Calu3 (cell line): ENCODE measurements at places on chromosomes 2 and 18. TPM values are rescaled to one million over a fixed set of nuclear protein-coding genes. Genes with fewer than 3 reads are reported as not detected.
A peak's percentile ranks its signal among the peaks of the same experiment; 100 is the strongest.

DNA sequence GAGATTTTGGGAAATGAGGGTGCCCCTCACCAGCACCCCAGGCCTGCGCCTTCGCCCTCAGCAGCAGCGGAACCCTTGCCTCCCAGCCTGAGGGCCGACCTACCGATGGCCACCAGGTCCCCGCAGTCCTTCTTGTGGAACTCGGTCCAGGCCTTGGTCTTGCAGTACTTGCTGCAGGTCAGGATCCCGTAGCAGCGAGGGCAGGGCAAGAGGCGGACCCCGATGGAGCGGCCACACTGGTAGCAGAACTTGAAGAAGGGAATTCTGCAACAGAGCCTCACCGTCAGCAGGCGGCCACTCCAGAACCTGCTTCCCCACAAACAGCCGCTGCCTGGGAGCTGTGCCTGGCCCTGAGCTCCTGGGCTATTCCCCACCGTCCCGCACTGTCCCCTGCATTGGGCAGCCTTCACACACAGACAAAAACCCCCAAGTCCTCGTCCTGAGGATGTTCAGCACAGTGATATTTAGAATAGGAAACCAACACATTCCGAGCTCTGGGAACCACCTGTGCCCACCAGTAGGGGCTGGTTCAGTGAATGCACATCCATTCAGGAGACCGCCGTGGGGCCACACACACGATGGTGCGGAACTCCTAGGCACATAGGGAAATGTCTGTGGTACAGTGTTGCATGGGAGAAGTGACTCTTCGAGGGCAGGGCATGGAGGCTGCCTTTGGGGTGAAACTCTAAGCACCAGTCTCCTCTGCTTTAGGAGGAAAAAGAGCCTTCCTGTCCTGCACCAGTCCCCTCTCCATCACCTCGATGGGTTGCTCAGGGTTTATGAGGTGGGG, 45.6 kb downstream of the GPC1 start:
- no peak for DNase-seq
- no peak overlapping the region for H3K27ac ChIP-seq

DNA sequence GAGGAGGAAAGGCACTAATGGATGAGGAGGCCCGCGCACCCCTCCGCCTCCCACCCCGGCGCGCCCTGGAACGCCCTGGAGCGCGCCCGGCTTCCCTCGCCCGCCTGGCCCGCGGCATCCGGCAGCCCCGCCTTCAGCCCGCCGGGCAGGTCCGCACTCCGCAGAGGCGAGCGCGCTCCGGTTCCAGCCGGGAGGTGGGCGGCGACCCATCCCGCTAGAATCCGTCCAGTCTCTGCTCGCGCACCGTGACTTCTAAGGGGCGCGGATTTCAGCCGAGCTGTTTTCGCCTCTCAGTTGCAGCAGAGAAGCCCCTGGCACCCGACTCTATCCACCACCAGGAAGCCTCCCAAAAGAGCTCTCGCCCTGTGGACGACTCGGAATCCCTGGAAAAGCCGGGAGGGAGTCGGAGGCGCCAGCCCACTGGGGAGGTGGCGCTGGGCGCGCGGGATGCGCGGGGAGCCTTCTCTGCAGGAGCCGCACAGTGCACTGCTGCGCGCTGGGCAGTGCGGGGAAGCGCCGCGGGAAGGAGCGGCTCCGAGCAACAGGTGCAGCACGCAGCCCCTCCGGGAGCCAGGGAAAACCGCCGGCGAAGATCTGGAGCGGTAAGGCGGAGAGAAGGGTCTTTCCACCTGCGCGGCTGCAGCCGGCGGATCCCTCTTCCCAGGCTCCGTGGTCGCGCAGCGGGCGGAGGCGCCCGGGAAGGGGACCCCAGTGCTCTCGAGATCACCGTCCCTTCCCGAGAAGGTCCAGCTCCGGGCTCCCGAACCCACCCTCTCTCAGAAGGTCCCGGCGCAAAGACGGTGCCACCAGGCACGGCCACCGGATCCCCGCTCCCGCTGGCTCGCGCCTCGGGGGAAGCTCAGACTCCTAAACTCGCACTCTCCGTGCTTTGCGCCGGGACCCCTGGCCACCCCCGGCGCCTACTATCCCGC, at the start of gene GALR1:
Gene GALR1 (plus strand): TSS at position 280 of the 932 bp plus-strand sequence. CDS start 701 bp downstream, outside the sequence.
- DNase-seq: no peak
- peaks cover 59% of the 10 kb centered on the region for H3K27me3 ChIP-seq
- no peak within 1 kb of the TSS for H3K27ac ChIP-seq
- no peaks in the 10 kb centered on the region for H3K36me3 ChIP-seq

DNA sequence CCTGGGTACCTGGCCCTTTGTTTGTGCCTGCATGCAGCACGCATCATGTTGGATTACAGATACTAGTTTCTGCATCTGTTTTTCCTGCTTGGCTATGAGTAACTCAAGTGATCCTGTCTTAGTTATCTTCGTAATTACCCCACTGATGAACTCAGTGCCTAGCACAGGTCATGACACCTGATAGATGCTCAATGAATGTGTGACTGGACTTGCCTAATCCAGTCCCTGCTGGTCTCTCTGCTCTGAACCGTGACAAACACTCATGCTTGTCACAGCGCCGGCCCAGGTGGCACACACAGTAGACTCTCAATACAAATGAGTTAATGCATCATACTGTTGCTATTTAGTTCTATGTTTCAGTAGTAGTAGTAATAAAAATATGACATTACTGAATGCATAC, 31.2 kb upstream of the NTSR2 start:
- no peaks in the 10 kb centered on the region for H3K27me3 ChIP-seq
- no peak overlapping the region for H3K4me3 ChIP-seq
- DNase-seq: no peak
- peaks cover 24% of the 10 kb centered on the region for H3K4me1 ChIP-seq
- H3K27ac ChIP-seq: no peak overlapping the region

DNA sequence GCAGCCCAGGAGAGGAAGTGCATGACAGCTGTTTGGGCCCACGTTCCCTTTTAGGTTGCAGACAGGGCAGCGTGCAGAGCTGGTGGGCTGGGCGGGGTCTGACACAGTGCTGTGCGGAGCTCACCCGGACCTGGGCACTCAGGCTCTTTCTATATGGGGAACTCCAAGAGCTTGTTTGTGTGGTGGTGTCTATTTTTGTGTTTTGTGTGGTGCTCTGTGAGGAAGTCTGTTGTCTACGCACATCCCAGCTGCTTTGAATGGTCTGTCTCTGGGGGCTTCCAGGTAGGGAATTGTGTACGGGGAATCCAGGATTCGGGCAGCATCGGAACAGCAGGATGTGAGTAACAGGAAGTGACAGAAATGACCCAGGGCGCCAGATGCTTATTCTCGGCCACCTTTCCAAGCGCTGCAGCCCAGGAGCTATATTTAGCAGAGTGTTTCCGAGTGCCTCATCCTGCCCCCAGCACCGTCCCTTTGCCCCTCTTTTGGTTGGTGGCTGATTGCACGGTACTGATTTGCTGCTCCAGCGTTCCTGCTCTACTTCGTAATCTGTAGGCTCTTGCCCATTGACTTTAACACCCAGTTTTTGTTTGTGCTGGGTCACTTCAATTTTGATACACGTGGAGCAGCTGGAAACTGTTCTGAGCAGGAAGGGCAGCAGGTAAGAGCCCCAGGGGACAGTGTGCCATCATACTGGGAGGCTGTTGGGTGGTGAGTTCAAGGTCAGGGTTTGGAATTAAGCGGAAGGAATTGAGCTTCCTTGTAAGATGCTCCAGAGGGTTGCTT, 64.7 kb downstream of the DGKD start:
- H3K27me3 ChIP-seq: no peaks in the 10 kb centered on the region
- no peak for DNase-seq
- peaks cover 53% of the 10 kb centered on the region for H3K4me1 ChIP-seq
- peaks cover 15% of the 10 kb centered on the region for H3K36me3 ChIP-seq
- peak overlapping the region; percentile 3 for H3K27ac ChIP-seq

GRCh38 chr2:3523551-3524041, 4.3 kb upstream of the ADI1 start:
- H3K27me3 ChIP-seq: no peaks in the 10 kb centered on the region
- DNase-seq: no peak
- H3K4me1 ChIP-seq: peaks cover 33% of the 10 kb centered on the region
- H3K27ac ChIP-seq: no peak overlapping the region
- H3K36me3 ChIP-seq: peaks cover 17% of the 10 kb centered on the region

DNA sequence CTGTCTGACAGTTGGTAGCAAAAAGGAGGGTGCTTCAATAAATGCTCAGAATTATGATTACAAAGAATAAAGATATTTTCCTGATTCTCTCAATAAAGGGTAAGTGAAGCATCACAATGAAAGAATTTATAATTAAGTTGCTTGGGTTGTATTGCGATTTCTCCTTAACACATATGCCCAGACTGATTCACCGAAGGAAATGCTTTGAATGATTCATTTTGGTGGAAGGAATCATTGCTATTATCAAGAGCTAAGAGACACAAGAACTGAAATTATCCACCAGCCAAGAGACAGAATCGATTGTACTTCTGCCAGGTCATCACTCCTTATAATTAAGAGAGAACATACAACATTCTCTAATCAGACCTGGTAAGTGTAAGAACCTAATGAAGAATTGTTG, 301.4 kb downstream of the NR4A2 start:
- no peaks in the 10 kb centered on the region for H3K27me3 ChIP-seq
- H3K4me1 ChIP-seq: no peaks in the 10 kb centered on the region
- H3K4me3 ChIP-seq: no peak overlapping the region
- H3K27ac ChIP-seq: no peak overlapping the region

- no peaks in the 10 kb centered on the region for H3K27me3 ChIP-seq
- H3K4me1 ChIP-seq: no peaks in the 10 kb centered on the region
- no peak for DNase-seq
- H3K27ac ChIP-seq: no peak overlapping the region
- no peak overlapping the region for H3K4me3 ChIP-seq
- peaks cover 11% of the 10 kb centered on the region for H3K36me3 ChIP-seq
These were observed 353.6 kb upstream of the ID2 start for GRCh38 chr2:8328217-8328616.

DNA sequence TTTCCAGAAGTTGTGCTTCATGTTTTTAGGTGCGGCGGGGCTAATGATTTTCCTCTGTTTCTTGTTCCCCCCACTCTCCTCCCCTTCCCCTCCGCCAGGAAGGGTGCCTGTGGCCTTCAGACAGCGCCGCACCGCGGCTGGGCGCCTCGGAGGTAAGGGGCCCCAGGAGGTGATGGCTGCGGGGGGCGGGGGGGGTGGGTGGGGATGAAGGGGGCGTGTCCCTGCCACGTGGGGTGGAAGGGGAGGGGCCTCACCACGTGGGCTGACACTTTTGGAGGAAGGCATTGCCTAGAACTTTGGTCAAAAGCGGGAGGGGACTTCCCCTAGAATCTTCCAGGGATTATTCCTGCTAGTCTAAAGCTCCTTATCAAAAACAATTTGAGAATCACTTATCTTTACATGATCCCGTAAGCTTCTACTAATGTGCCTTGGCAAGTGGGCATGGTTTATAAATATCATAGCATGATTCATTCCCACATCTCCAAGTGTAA, 83.1 kb downstream of the FAM210A start:
- H3K4me1 ChIP-seq: no peaks in the 10 kb centered on the region
- no peak overlapping the region for H3K27ac ChIP-seq
- no peak overlapping the region for H3K4me3 ChIP-seq
- H3K27me3 ChIP-seq: no peaks in the 10 kb centered on the region
- H3K36me3 ChIP-seq: peaks cover 6% of the 10 kb centered on the region
- DNase-seq: no peak

- no peak for DNase-seq
- peaks cover 10% of the 10 kb centered on the region for H3K4me1 ChIP-seq
- no peak overlapping the region for H3K4me3 ChIP-seq
- H3K27me3 ChIP-seq: no peaks in the 10 kb centered on the region
- H3K27ac ChIP-seq: no peak overlapping the region
These were observed 860.8 kb upstream of the ACVR2A start for GRCh38 chr2:146984014-146984413.

DNA sequence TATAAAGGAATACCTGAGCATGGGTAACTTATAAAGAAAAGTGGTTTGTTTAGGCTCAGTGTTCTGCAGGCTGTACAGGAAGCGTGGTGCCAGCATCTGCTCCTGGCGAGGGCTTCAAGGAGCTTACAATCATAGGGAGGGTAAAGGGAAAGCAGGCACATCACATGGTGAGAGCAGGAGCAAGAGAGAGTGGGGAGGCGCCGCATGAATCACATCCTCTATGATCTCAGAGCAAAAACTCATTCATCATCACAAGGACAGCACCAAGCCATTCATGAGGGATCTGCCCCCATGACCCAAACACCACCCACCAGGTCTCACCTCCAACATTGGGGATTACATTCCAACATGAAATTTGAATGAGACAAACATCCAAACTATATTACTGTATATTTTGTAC, 32.5 kb downstream of the R3HDM1 start:
- no peak for DNase-seq
- no peaks in the 10 kb centered on the region for H3K36me3 ChIP-seq
- H3K27ac ChIP-seq: no peak overlapping the region
- peaks cover 9% of the 10 kb centered on the region for H3K4me1 ChIP-seq
- H3K4me3 ChIP-seq: no peak overlapping the region

GRCh38 chr2:80126596-80127189, 177.9 kb downstream of the LRRTM1 start:
- no peaks in the 10 kb centered on the region for H3K27me3 ChIP-seq
- H3K4me3 ChIP-seq: no peak overlapping the region
- H3K4me1 ChIP-seq: no peaks in the 10 kb centered on the region
- no peak for DNase-seq

DNA sequence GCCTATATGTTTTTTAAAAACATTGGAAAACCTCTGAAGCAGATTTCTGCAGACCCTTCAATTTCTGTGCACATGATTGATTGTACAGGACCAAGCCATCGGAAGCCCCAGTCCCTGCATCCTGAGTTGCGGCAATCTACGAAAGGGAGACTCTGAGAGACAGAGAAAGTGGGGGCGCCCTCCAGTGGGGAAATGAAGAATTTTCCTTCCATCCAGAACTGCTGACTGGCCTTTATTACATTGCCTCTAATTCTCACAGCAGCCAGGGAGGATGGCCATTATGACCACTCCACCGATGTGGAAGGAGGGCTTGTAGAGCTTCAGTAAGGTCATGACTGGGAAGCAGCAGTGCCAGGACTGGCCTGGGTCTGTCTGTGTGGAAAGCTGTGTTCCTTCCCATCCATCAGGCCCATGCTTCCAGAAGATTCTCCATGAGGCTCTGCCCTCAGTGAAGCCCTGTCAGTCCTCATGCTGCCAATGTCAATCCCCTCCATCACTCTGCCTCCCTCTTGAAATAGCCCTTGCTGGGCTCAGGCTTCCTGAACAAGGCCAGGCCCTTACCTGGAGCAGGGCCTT, 20.0 kb upstream of the RESP18 start:
- H3K27ac ChIP-seq: no peak overlapping the region
- no peaks in the 10 kb centered on the region for H3K4me1 ChIP-seq
- peaks cover 82% of the 10 kb centered on the region for H3K27me3 ChIP-seq
- H3K4me3 ChIP-seq: no peak overlapping the region

SRD5A2 gene
- not detected in 2 replicates for total RNA-seq

SMARCAL1 gene
- 24.6 and 25.4 TPM in 2 replicates for total RNA-seq

KCNG2 gene
- not detected in 2 replicates for total RNA-seq

VWA3B gene
- total RNA-seq: not detected in 2 replicates

C2orf78 gene
- total RNA-seq: not detected in 2 replicates

RPRM gene
- 1.0 and 2.1 TPM in 2 replicates for total RNA-seq

MROH2A gene
- 0.33 and 0.76 TPM in 2 replicates for total RNA-seq

CRYGC gene
- not detected in 2 replicates for total RNA-seq

COMMD1 gene
- total RNA-seq: 19.4 and 26.0 TPM in 2 replicates

DTNA gene
- 9.0 and 10.9 TPM in 2 replicates for total RNA-seq

TANC1 gene
- total RNA-seq: 41.2 and 43.3 TPM in 2 replicates

SKOR2 gene
- not detected in 2 replicates for total RNA-seq
